GM04504 (cell line): ENCODE measurements at places on chromosomes 7 and 10.

- DNase-seq = no peak
Measured at GRCh38 chr10:48931188-48931587, 8.5 kb downstream of the LRRC18 start.

DNA sequence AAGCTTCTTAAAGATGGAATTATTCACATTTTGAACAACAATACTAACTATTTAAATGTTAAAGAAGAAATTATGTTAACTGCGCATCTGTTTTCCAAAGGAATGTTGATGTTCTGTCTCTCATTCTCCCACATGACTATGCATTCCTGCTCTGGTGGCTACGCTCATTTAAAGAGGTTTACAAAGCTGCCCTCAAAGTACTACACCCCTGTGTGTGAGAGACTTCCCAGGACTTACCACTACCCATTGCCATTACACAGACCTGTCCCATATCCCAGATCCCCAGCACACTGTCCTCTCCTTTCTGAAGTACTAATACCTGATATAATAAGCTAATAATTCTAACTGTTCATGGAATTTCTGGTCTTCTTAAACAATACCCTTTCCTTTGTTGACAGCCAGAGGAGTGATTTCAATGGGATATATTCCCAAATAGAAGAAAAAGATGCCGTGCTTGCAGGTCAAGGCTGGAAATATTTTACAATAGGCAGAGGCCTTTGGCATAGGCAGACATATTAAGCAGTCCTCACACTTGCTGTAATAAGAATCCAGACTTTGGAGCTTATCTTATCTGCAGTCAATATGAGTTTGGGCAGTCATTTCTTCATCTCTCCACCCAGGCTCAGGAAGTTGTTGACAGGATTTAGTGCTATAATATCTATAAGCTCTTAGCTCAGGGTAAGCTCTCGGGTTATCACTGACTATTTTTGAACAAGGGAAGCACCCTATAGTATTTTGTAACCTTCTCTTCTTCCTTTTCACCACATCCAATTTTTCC is 12.2 kb downstream of the LIPF start:
- DNase-seq = no peak

DNA sequence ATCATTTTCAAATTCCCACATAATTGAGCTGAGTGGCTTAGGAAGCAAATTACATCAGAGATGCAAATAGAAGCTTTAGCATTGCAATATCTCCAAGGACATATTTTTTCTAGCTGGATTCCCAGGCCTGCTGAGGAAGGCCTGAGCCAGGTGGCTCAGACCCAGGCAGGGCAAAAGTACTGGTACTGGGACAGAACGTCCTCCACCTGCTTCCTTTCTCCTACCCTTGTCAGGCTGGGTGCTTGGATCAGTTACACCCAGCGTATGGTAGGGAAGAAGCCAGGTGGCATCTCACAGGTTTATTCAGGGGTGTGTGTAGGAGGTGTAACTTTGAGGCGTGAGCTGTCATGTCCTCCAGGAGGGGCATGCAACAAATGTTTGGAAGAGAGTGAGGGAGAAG is 3.0 kb upstream of the PANK1 start:
- DNase-seq = no peak

DNA sequence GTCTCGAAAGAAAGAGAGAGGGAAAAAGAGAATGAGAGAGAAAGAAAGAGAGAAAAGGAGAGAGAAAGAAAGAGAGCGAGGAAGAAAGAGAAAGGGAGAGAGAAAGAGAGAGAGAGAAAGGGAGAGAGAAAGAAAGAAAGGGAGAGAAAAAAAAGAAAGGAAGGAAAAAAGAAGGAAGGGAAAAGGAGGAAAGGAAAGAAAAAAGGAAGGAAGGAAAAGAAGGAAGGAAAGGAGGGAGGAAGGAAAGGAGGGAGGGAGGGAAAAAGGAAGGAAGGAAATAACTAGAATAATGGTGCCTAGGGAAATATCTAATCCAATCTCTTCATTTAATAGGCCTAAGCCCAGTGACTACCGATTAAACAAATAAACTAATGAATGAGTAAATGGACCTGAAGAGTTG is 85.4 kb upstream of the LYZL1 start:
- no peak for DNase-seq

- no peak for DNase-seq
Measured at GRCh38 chr10:62634576-62634975, 169.9 kb upstream of the ADO start.

DNA sequence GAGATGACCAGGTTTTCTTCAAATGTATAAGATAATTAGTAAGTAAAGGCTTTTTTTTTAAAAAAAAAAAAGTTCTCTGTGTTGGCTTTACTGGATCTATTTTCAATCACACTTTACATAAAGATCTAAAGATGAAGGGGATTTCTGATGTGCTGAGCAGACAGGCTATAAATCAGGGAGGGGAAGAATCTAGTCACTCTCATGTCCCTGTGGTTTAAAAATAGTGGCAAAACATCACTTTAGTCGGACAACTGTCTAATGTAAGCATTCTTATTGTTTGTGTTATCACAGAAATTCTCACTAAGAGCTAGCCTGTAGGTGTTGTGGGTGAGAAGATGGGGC is 132.7 kb downstream of the ICA1 start:
- no peak for DNase-seq

- no peak for DNase-seq
Measured at GRCh38 chr10:53361281-53361680, 588.7 kb upstream of the MBL2 start.

DNA sequence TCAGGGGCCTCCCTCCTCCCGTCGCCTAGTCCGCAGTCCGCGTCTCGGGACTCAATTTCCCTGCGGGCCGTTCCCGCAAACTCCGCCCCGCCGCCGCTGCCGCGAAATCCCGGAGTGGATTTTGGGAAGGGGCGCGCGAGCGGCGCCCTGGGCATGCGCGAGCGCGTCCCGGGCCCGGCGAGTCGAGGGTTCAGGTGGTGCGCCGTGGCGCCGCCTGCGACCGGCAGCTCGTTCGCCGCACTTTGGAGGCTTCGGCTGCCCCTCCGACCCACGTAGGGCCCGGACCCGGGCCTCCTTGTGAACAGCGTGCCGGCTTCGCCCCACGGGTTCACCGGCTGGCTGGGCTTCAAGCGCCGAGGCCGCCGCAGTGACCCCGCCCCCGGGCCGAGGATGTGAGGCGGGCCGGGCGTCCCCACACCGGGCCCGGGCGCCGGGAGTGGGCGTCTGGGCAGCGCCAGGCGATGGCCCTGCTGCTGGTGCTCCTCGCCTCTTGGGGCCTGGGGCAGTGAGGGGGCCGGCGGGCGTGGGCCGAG is at the start of gene PLEKHA8:
TSS of gene PLEKHA8 (plus strand) at position 197 of the 533 bp plus-strand sequence. CDS start 351 bp downstream, outside the sequence.
- DNase-seq = peak; percentile 65

DNA sequence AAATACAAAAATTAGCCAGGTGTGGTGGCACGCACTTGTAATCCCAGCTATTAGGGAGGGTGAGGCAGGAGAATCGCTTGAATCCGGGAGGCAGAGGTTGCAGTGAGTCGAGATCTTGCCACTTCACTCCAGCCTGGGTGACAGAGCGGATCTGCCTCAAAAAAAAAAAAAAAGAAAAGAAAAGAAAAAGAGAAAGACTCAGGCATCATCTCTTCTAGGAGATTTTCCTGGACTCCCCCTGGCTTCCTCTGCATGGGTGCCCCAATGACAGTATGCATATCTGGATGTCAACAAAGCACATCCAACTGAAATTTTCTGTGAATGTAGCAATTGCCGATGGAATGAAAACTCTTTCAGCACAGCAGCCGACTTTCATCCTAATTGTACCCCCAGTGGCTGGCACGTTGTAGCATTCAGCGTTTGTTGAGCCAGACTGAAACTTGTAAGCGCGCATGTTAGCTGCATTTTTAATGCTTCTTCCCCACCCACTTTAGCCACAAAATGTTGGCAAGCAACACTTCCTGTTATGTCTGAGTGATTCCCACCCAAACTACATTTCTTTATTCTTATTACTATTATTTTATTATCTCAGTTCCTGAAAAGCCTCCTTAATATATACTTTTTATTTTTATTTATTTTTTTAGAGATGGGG is 70.2 kb downstream of the PRTFDC1 start:
- no peak for DNase-seq

- no peak for DNase-seq
Measured at GRCh38 chr7:151198945-151199848, 11.1 kb downstream of the H2BK1 start.

- no peak for DNase-seq
Measured at GRCh38 chr10:121926671-121927317, 1.0 kb downstream of the ATE1 start.

DNA sequence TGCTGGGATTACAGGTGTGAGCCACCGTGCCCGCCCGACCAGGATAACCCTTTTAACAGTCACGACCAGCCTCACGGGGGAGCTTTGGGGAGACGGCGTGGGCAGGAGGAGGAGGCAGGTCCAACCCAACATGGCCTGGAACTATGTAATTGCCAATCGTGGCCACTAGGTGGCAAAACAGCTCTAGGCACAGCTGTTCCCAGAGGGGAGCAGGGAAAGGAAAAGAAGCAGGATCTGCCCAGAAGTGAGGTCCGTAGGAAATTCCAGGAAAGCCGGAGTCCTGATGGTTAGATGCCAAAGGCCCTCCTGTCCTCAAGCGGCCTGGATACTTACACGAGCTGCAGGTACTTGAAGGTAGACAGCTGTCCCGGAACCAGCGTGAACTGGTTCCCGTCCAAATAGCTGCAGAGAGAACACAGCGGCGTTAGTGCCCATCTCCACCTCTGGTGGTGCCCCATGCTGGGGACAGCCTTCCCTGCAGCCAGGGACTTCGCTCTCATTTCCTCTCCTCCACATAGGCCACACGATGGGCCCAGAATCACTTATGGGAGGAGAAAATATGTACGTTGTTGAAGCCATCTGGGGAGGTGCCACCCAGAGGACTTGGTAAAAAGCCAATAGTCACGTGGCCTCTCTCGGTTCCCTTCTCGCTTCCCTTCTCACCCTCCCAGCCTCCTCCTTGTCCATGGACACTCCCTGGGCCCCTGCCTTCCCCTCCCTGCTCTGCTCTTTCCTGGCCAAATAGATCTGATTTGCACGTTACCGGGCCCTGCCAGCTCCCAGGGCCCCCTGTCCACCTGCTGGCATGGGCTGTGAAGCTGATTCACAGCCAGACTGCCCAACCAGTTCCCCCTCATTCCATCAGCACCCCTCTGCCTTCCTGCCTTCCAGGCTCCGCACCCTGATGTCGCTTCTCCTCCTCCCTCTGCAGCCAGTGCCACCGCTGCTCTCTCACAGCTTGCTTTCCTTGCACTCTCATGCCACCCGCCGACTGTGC is 148.1 kb downstream of the SLIT1 start:
- DNase-seq = peak; percentile 66

GRCh38 chr7:23191022-23191421 is 9.2 kb downstream of the NUP42 start:
- DNase-seq = no peak

DNA sequence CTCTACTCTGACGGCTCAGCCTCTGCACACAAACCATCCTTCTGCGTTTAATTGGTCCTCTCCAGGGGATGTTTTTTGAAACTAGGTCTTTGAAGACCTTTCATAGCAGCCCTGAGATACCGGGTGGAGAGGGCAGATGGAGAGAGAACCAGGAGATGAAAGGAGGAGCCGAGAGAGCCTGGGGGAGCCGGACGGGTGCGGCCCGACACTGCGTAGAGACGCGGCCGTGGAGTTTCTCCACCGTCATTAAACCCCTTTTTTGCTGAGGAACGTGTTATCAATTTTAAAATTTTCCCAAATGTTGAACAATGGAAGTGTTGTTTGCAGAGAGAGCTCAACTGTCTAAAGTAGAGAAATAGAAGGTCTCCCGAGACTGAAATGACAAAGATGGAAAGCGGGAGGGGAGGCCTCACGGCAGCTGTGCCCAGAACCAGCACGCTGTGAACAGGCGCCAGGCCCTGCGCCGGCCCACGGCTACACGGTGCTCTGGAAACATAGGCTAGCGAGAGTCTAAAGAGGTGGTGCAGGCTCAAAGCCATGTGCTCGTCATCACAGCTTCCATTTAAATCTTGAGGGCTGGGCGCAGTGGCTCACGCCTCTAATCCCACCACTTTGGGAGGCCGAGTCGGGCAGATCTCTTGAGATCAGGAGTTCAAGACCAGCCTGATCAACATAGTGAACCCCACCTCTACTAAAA is 307.0 kb downstream of the PTPRN2 start:
- DNase-seq = no peak

GRCh38 chr7:4815609-4816418 is 40.4 kb downstream of the AP5Z1 start:
- DNase-seq = no peak

GRCh38 chr10:112184052-112184371 is 447 bp upstream of the GPAM start:
- DNase-seq = no peak

- DNase-seq = no peak
Measured at GRCh38 chr7:157016352-157017041, 6.0 kb upstream of the MNX1 start.

DNA sequence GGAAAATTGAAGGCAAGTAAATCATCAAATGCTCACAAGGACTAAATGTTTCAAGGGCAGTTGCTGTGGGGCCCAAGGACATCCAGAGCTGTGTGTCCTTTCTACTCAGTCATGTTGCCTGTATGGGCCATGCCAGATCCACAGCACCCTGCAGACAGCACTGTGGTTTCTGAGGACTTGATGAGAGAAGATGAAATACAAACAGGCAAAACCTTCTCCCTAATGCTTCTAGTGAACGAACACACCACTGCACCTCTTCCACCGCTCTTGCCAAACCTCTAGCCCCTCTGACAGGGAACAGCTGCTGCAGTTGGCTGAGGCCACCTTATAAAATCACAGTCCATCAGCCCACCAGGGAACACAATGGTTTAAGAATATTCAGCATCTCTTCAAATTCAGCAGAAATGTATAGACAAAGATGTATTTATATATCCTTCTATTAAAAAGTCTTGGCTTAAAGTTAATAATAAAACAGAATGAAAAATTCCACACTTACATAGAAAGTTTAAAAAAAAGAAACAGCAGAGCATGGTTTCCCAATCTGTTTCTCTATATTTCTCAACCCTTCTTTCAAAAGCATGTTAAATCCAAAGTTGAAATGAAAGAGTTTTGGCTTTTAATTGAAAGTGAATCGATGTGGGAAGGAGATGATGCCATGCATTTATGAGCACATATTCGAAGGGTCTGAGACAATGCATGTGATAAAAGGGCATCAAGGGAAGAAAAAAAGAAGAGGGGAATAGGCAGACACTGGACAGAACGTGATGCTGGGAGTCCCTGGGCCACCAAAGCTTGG is 14.0 kb downstream of the CYP3A7 start:
- DNase-seq = no peak

DNA sequence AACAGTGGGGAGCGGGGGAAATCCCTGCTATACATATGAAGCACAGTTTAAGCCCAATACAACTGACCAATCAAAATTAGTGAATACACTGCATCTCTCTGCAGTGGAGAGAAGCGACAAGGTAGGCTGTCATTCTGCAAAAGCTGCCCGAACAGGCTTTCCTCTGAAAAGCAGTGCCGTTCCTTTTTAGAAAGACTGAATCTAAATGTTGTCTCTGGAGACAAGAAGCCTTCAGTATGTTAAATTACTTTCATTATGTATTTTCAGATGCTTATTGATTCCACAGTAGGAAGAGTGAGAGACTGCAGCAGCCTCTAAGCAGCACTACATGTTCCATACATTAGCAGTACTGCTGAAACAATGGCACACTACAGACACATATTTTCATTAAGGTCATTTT is at the start of gene GPR22:
TSS of gene GPR22 (plus strand) at position 129 of the 400 bp plus-strand sequence. CDS start 4,004 bp downstream, outside the sequence.
- DNase-seq = no peak

GRCh38 chr10:71264345-71265200 is 52.2 kb downstream of the UNC5B start:
- no peak for DNase-seq

GRCh38 chr7:24572393-24572996 is 757 bp upstream of the PALS2 start:
- DNase-seq = peak; percentile 24

- no peak for DNase-seq
Measured at GRCh38 chr10:23391821-23392220, 47.1 kb upstream of the OTUD1 start.
